ENCODE measurements at places on chromosomes 4 and X.

- DNase-seq: no peak
Observed at GRCh38 chrX:20362268-20363267, 95.9 kb upstream of the RPS6KA3 start.

DNA sequence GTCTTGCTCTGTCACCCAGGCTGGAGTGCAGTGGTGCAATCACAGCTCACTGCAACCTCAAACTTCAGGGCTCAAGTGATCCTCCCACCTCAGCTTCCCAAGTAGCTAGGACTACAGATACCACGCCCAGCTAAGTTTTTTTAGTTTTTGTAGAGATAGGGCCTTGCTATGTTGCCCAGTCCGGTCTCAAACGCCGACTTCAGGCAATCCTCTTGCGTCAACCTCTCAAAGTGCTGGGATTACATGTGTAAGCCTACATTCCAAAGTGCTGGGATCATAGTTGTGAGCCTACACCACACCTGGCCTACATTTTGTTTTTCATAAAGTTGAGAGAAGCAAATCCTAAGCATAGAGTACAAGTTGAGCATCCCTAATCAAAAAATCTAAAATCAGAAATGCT, 42.2 kb downstream of the SMARCA5 start:
- DNase-seq: no peak

DNA sequence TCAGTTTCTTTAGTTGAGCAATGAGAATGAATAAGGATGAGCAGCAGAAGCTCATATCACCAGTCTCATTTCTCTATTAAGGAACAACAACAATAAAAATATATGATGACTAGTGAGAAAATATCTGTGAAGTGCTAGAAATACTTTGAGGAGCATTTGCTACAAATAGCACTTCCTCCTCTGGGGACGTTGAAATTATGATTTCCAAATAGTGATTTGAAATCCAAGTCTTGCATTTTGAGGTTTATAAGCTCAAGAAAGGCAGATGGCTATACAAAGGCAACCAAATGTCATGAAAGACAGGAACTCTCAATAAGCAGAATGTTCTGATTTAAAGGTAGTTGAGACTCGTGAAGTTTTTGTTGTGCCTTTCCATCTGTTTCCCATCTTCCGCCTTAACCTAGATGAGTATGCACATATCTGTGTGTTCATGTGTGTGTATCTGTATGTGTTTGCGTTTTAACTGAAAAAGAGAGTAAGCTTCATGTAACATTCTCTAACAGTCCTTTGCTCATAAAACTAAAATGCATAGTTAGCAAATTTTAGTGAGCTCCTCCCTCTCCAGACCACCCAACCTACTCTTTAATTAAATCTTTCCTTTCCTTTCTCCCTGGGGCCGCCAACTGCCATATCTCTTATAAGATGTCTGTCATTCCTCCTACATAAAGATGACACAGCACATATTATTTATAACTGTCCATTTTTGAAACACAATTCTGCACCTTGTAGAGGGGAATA, 222.6 kb upstream of the RASGEF1B start:
- no peak for DNase-seq

DNA sequence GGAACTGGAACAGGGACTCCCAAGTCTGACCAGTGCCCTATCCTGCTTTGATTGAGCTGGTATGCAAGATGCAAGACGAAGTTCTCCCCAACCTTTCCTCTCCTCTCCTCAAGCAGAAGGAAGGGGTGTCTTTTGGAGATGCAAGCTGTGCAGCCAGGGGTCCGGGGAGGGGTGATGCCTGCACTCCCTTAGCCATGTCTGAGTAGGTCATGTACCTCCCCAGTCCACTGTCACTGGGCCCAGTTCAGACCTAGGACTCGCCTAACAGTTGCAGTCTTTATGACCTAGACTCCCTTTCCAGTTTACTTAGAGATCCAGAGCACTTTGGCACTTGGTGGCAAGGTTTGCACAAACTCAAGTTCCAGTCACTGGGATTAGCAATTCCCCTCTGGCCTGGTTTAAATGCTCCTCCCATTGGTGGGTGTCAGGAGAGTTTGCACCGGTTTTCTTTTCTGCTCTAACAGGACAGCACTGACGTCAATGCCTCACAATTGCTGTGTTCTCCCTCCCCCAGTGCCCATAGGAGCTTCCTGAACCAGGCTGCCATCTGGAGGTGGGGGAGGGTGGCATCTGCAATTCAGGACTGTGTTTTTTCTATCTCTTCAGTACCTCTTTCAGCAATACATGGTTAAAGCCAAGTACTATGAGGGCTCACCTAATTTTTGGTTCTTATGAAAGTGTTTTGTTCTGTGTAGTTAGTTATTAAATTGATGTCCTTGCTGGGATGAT, 782.2 kb downstream of the ARAP2 start:
- no peak for DNase-seq

- DNase-seq: no peak
Observed at GRCh38 chr4:8232748-8233147, 33.7 kb downstream of the SH3TC1 start.

DNA sequence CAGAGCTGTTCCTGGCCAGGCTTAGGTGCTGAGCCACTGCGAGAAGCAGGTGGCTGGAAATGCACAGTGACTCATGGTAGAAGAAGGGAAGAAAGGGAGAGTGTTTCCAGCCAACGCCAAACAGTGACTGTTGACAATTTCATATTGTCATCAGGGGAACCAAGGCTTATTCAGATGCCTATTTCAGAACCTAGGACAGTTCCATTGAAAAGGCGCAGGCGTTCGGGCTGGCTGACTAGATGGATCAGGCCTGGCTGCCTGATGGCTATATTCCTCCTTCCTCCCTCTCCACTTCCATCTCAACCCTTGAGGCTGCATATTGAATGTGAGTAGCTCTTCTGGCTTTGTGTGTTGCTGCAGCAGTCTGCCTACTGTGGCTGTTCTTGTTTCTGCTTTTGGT, 73.0 kb upstream of the FRMPD4 start:
- no peak for DNase-seq

- no peak for DNase-seq
Observed at GRCh38 chr4:48673537-48673936, 106.5 kb downstream of the FRYL start.

DNA sequence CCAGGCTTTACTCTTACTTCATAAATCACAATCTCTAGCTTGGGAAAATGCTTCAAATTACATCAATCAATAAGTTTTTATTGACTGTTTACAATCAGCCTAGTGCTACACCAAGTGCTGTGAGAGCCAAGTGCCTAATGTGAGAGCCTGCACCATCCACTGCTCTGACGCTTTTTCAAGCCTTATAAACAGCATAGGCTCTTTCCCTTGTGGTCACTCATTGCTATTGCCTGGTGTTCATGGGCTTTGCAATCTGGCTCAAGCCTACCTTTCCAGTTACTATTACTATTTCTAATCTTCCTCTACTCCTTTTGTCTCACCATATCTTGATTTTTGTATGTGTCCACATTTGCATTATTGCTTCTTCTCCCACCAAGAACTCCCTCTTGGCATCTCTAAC, 77.0 kb downstream of the REELD1 start:
- no peak for DNase-seq

DNA sequence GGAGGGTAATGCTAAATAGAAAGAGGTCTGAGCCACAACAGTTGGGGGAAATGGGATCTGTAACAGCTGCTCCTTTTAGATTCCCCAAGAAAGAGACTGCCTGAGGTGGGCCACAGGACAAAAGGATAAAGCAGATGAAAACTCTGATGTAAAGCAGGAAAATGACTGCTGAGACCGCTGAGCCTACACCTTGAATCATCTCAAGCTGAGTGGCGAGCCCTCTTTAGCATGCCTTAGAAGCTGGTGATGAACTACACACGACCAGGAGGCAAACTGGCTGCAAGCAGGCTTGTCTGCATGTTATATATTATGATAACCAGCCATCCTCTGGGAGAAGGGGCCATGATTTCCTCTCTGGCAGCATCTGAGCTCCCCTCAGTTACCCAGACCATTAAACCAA, 88.4 kb downstream of the TTC29 start:
- DNase-seq: no peak

DNA sequence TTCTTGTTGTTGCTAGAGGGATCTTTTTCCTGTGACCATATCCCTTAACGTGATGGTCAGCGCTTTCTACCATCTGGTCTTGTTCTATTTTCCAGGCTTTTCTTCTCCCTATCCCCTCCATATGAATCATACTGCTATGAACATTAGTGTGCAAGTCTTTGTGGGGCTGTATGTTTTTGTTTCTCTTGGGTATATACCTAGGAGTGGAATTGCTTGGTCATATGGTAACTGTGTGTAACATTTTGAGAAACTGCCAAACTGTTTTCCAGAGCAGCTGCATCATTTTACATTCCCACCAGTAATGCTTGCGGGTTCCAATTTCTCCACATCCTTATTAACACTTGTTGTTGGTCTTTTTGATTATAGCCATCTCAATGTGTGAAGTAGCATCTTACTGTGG, 121.4 kb downstream of the SPRY1 start:
- no peak for DNase-seq

- no peak for DNase-seq
Observed at GRCh38 chr4:32396507-32397070, 1676.4 kb downstream of the PCDH7 start.

DNA sequence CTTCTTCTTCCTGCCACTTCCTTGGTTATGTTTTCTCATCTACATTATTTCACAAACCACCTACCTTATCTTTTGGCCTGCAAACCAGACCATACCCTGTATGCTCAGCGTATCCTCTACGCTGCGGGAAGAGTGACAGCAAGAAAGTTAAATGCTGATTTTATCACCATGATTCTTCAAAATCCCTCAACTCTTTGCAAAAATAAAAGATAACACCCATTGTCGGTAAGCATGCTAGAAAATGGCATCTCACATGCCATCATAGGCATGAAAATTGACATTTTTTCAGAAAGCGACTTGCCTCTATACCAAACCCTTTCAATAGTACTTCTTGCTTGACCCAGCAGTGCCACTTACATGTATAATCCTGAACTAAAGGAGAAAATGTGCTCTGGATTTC, 102.0 kb downstream of the HPGD start:
- DNase-seq: no peak

DNA sequence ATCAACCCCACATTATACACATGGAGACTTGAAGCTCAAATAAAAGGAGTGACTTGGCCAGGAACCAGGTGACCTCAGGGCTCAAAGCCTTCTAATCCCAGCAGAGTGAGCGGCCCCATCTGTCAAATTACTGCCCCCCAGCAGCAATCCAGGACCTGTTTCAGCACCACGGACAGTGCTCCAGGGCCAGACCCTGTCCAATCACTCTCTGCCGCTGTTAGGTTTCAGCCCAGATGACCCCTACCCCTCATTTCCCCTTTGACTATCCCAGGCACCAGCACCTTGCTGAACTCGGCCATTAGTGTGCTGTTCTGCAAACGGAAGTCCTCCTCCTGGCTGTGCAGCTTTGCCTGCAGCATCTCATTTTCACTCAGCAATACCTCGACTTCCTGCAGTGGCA, 5.1 kb downstream of the GRIPAP1 start:
- DNase-seq: no peak

- no peak for DNase-seq
Observed at GRCh38 chrX:40156470-40157227, 58.9 kb upstream of the BCOR start.

- DNase-seq: no peak
Observed at GRCh38 chrX:69229436-69229835, 64.2 kb upstream of the PJA1 start.
